Activated naive CD8-positive, alpha-beta T cell treated with anti-CD3 and anti-CD28 coated beads for 36 hours (primary cell): ENCODE measurements at places on chromosomes 1 and 21. TPM values are rescaled to one million over a fixed set of nuclear protein-coding genes. Genes with fewer than 3 reads are reported as not detected.

DNA sequence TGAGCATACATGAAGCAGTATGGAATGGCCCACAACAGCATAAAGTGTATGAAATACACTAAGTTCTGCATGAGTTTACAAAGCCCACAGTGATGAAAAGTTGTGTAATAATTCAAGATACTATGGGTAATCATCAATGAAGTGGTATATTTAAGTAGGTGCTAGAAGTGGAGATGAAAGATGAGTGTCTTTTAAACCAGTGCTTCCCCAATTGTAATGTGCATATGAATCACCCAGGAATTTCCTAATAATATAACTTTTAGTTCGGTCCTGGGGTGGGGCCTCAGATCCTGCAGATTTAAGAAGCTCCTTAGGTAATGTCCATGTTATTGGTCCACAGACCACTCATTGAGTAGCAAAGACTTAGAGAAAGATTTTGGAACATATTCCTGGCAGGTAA is 184.9 kb downstream of the DUSP10 start:
- DNase-seq = no peak

DNA sequence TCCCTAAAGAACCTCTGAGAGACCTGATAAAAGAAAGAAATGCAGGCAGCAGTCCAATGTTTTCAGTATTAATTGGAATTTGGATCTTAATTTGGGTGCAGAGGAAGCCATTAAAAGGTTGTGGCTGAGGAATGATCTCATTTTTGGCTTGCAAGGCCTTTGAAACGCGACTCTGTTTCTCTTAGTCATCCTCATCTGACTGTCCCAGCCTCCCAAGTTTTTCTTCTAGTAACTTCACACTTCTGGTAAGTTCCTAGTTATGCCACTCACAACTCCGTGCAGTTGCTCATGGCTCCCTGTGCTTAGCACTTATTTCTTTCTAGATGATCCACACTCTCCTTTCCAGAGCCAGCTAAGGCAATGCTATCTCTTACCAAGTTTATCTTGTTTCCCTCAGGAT is 147.4 kb upstream of the USP24 start:
- DNase-seq = no peak

SIK1 gene
- 5.7 TPM for total RNA-seq

- no peak for DNase-seq
Measured at GRCh38 chr1:180836449-180836848, 76.2 kb upstream of the KIAA1614 start.

GRCh38 chr1:231357831-231358354 is 19.8 kb downstream of the SPRTN start:
- no peak for DNase-seq

- no peak for DNase-seq
Measured at GRCh38 chr21:45875416-45875760, 106.2 kb upstream of the COL6A1 start.

DNA sequence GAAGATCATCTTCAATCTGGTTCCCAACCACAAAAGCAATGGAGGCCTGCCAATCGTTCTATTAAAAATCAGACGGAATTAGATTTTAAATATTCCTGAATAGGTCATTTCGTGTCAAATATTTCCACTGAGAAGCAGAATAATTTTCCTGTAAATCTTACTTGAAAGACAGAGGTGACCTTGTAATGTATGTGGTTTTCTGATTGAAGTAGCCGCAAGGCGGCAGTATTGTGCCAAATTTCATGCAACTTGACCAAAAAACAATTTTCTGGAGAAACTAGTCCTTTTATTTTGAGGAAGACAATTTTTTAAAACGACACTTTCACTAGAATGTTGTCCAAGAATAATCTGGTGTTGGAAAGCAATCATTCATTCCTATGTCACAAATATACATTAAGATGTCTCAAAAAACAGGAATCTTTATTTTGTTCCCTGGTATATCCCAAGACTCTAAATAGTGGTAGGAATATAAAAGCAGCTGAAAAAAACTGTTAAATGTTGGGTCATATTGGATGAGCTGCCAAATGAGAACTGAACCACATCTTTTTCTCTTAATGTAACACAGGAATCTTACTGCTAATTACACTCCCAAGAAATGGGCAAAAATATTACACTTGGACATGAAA is 33.6 kb downstream of the SPAG17 start:
- peak; percentile 24 for DNase-seq

NFYC gene
- 58.2 TPM for total RNA-seq

GRCh38 chr21:44578371-44579055 is 1.9 kb downstream of the KRTAP10-5 start:
- DNase-seq = no peak

DNA sequence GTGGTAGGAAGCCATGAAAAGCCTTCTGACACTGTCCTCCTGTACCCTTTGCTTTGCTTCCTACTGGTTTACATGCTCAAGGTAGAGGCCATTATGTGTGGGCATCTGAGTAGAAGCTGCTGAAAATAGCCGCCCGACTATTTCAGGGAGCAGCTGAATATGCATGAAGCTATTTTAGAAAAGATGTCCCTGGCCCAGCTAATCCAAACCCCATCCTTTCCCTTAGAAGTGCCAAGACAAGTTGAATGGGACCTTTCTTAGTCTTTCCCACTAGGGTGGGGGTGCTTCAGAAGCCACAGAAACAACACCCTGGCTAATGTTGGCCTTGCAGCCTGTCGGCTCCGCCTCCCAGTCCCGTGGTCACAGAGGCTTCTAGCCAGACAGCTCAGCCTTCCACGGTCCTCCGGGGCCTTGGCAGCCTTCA is 205.1 kb upstream of the EDN2 start:
- no peak for DNase-seq

GRCh38 chr1:36279110-36279788 is 26.9 kb upstream of the SH3D21 start:
- no peak for DNase-seq

- no peak for DNase-seq
Measured at GRCh38 chr1:189530162-189530561, 947.5 kb downstream of the BRINP3 start.

DMRTA2 gene
- total RNA-seq = 0.08 TPM

GRCh38 chr1:68551459-68551858 is 54.6 kb upstream of the DEPDC1 start:
- DNase-seq = no peak

GRCh38 chr1:206422525-206422924 is 47.8 kb upstream of the IKBKE start:
- DNase-seq = no peak

DNA sequence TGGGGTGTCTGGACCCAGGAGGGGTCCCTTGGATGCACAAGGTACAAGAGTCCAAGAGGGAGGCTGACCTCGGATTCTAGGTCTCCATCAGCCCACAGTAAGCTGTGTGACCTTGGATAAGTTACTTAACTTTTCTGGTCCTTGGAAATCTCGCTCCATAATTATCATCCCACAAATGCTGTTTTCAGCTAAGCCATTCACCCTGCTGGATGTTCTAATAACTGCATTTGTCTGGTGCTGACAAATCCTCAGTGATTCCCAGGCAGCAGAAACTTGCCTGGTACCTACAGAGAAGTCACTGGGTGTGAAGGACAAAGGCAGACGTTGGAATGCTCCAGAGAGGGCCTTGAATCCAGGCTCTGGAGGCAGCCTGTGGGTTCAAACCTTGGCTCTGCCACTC is 89.7 kb downstream of the IGSF21 start:
- no peak for DNase-seq

CCDC30 gene
- 1.0 TPM for total RNA-seq

GRCh38 chr1:184074383-184074782 is 22.9 kb downstream of the TSEN15 start:
- no peak for DNase-seq

LCE6A gene
- not detected for total RNA-seq

FAM151A gene
- not detected for total RNA-seq

GRCh38 chr1:64861611-64862010 is 104.7 kb downstream of the JAK1 start:
- no peak for DNase-seq

ELF3 gene
- 0.30 TPM for total RNA-seq
